ENCODE measurements at places on chromosomes 12 and 14.

DNA sequence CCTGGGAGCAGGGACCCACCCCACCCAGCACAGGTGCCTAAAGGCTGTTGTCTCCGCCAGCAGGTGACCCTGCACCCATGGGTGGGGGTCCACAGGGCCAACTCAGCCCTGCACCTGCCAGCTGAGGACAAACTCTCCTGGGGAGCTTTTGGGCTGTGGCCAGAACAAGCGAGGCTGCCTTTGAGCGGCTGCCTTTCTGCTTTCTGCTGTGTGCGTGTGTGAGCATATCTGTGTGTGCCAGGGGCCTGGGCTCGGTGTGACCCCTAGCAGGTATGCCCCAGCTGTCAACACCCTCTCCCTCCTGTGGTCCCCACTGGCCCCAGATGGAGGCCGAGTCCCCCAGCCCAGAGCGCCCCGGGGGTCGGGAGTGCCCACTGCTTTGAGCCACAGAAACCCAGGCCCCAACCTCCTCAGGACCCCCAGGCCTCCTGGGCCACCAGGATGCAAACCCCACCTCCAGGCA is 25.9 kb upstream of the GPR132 start:
- DNase-seq = no peak

- no peak for DNase-seq
These were observed 3.0 kb downstream of the GAS2L3 start for GRCh38 chr12:100576331-100577036.

DNA sequence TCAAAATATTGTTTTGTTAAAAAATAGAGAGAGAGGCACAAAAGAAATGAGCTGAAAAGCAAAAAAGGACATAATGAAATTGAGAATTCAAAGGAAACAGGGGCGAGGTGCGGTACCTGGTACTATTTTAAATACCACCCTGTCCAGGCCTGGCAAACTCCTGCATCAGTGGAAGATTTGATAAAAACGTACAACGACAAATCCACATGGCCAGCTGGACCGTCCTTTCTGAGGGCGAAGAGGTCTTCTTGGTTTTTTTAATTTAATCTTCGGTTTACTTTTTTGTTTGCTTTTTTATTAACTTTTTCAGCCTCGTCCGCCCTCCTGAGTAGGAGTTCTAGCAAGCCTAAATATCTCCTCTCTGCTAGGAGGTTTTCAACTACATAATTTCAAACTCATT is 11.9 kb downstream of the BCL11B start:
- no peak for DNase-seq

GRCh38 chr12:53334822-53335221 is 1.3 kb downstream of the SP7 start:
- no peak for DNase-seq

- DNase-seq = no peak
These were observed 128.1 kb upstream of the C14orf180 start for GRCh38 chr14:104451474-104451873.

GRCh38 chr12:82660541-82661325 is 26.0 kb upstream of the TMTC2 start:
- DNase-seq = no peak

DNA sequence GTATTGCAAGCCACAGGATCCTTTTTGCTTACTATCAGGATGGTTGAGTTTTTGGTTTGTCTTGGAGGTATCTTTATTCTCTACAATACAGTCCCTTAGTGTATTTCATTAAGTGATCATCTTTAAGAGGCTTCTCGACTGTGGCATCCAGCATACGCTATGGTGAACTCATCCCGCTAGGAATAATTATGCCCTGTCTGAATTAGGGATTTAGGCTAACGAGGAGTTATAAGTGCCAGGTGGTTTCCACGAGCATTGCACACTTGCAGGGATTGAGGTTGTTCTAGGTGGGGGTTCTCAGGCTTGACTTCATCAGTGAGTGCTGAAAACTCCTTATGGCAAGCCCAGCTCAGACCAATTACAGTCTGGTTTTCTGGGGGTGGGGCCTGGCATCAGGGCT is 37.2 kb upstream of the RBM19 start:
- no peak for DNase-seq

DNA sequence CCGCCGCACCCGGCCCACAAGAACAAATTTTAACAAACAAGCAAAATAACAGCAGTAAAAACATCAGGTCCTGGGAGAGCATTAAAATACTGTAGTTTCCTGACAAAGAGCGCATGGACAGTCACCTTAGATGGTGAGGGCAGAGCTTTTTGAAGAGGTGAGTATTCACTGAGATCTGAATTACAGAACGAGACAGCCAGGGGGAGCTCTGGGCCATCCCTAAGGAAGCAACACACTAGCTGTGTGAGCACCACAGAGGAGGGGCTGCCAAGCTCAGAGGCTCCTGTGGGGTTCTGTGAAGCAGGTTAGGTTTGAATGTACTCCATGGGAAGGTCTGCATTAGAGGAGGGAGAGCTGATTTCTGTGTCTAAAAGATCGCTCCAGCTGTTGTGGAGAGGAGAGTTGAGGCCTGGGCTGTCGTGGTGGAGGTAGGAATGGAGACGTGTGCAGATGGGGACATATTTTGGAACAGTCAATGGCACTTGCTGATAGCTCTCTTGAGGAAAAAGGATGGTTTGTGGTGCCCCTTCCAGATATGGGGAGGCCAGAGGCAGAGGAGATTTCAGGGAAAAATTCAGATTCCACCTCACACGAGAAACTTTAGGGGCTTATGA is 72.9 kb downstream of the TRAFD1 start:
- DNase-seq = peak; percentile 47

DNA sequence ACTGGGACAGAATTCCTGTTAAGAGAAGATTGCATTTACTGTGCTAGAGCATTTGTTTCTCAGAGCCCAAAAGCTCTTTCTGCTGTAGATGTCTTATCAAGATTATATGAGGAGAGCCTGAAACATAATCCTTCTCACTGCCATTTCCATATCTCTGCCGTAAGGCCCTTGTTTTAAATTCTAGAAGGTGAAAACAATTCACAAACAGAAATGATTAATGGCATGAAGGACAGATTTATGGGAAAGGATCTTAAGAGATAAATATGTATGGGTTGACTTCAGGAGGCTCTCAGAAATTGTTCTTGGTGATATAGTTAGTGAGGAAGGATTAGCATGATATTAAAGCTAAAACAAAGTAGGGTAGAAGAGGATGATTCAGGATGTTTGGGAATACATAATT is 40.8 kb upstream of the PRICKLE1 start:
- DNase-seq = no peak

- DNase-seq = no peak
These were observed 164.0 kb downstream of the ETV6 start for GRCh38 chr12:11813438-11813813.

GRCh38 chr14:34356264-34356654 is 105.8 kb downstream of the SPTSSA start:
- no peak for DNase-seq

GRCh38 chr12:18446061-18446644 is 184.8 kb downstream of the PIK3C2G start:
- DNase-seq = no peak

DNA sequence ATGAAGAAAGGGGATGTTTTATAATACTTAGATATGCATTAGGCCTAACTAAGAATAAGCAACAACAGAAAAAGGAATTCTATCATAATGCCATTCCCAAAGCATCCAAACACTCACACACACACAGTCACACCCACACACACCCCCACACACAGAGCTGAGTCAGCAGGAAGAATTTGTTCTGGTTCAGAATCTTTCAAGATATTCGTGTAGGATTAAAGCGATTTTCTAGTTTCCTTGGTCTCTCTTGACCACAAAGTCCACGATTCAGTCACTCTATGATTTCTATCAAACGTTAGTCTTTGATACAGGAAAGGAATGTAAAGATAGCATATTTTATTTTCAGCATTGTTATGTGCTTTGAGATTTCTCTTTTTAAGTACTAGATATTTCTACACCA is 382.6 kb upstream of the DCN start:
- no peak for DNase-seq

- no peak for DNase-seq
These were observed 88.9 kb upstream of the SOX5 start for GRCh38 chr12:24038211-24038997.

DNA sequence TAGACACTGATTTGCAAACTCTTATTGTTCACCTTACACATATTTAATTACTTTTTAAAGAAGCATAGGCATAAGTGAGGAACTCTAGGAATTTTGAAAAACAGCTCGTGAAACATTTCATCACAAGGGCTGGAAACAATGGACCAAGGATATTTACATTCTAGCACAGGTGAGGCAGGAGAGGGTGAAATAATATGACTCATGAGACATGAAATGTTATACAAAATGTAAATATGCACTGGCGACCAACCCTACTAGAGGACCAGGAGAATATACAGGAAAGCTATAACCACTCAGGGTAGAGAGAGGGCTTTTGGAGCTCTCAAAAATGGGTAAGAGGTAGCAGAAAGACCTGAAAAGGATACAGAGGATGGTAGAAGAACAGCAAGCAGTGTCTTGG is 115.3 kb downstream of the PTGER2 start:
- no peak for DNase-seq

DNA sequence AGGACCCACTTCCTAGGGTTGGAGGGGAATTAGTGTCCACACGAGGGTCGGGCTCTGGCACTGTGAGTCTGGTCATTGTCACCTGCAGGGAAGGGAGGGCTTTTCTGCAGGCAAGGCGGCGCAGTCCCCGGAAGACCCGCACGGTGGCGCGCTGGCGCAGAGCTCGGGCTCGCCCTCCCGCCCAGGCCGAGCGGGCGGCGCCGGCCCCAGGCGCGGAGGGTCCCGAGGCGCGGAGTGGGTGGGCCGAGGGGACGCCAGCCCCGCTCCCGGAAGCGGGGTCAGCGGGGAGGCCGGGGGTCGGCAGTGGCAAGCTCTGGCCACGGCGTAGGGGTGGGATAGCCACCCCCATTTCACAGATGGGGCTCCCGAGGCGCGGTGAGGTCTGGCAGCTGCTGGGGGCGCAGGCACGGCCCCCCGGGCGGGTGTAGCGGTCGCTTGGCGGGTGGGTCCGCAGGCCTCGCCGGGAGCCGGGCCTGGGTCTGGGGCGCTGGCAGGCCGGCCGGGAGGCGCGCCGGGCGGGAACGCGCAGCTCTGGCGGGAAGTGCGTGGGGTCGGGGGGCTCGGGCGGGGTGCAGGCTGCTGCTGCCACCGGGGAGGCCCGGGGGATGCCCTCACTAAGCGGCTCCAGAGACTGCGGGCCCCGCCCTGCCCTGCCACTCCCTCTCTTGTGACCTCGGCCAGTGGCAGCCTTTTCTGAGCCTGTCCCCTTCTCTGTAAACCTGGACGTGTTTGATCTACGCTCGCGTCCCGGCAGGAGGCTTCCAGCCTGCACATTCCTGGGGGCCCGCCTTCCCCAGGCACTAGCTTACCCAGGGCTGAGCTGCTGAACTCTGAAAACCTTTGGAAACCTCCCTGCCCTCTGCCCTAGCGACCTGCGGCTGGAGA is 46.1 kb downstream of the CYP46A1 start:
- DNase-seq = peak; percentile 82

GRCh38 chr12:110704750-110705149 is 15.8 kb upstream of the HVCN1 start:
- no peak for DNase-seq

GRCh38 chr12:30719060-30719459 is 23.4 kb upstream of the IPO8 start:
- no peak for DNase-seq

DNA sequence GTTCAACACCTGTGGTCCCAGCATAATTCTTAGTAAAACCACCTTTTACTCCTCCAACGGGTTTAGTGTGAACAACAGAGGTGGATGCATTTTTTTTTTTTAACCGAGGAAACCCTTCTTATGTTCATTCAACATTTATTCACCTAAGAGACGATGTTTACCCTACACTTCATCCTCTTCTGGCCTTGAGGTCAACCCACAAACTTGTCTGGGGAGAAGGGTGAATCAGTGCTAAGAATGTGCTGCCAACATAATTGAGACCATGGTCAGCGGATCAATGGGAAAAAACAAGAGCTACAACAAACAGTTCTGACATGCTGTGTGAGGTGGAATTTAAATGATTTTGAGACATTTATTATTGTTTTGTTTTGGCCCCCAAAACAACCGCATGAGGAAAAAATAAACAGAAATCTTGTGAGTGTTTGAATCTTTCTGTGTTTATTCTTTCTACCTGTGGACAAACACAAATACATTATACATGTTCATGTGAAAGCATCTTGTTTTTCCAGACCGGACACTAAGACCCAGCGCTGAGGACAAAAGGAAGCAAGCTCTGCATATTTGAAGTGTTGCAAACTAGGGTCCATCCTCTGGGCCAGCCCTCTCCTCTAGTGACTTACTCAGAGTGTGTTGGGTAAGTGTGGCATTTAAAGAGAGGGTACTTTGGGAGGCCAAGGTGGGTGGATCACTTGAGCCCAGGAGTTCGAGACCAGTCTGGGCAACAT is 5.1 kb upstream of the USP30 start:
- DNase-seq = no peak

DNA sequence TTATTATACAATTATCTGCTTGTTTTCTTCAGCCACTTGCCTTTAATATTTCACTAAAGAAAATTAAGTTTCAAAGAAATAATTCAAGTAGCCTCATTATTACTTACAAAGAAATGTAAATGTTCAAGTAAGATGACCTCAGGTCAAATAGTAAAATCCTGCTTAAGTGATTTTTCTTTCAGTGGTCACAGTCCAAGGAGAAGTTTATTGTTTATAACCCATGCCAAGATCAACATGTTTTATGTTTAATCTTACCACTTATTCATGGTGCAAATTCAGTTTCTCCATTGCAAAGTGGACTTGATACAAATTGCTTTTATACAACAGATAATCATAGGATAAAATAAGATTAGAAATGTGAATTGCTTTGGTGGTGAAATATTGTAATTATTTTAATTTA is 370.2 kb upstream of the FLRT2 start:
- DNase-seq = no peak

DNA sequence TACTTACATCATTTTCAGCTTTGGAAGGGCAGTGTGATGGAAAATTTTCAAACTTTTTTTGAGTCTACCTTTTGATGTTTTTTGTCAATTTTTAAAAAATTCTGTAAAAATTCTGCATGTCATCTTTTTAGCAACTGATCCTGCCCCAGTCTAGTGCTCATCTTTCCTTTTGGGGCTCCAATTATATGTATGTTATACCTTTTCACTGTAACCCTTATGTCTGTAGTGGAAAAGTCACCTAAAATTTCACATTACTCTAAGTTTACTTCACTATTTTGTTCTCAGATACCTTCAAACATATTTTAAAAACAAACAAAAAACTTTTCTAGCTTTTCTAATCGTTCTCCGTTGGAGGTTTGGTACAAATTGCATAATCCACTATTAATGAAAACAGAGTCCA is 32.5 kb upstream of the MYRFL start:
- DNase-seq = no peak

- no peak for DNase-seq
These were observed 16.4 kb downstream of the HNF1A start for GRCh38 chr12:120994589-120995337.

DNA sequence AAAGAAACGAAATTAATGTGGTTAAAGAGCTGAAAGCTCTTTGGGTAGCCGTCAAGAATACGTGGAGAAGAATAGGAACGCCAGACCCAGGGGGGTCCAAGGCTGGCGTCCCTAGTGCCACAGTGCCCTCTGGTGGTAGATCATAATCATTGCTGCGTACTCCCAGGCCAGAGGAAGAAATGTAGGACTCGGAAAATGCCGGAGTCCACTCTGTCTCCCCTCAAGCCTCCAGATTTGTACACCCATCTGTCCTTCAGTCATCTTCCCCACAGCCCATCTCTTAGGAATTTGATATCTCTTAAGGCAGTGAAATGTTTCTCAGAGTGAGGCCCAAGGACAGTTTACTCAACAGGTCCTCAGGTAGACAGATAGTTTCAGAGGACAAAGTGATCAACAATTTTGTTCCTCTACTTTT is 25.4 kb upstream of the PLEKHG6 start:
- peak; percentile 35 for DNase-seq
